Brain microvascular endothelial cell (primary cell): ENCODE measurements at places on chromosomes 11 and 22.

DNA sequence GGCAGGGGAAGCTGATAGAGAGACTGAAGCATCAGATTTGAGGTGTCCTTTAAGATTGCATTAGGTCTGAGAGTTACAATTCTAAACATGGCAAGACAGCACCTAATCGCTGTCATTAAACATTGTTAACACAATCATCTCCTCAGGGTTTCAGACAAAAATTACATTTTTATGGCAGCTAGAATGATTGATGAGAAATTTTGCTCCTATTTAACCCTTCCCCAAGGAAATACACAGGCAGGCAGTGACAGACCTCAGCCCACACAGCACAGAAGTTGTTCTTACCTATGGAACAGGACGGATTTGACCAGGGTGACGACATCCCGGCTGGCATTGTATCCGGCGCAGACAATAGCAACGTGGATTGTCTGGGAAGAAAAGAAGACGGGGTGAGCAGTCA, 294.3 kb downstream of the LARGE1 start:
- DNase-seq, result no peak

DNA sequence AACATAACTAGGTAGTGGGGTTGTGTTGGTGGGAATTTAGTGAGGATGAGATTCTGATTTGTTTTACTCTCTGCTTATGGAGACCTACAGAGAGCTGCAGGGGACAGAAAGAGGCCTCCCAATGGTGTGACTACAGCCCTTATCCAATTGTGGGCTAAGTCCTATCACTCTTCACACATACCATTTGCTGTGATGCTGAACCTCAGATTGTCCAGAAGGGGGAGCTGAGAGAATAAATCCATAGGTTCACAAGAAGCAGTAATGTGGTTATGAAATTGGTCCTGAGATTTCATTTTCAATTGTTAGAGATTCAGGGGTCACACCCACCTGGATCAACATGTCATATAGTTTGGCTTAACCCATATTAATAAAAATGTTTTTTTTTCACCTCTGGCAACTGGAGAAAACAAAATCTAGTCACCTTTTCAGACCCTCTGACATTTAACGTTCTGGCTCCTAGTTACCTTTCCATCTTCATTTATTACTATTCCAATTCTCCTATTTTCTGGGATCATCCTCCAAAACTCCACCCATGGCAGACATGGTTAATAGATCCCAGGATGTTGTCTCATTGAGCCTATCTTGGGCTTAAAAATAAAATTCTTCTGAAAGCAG, 53.3 kb upstream of the PTPN5 start:
- peak; percentile 37 for DNase-seq

GRCh38 chr11:18369398-18369797, 25.0 kb upstream of the LDHA start:
- no peak for DNase-seq

DNA sequence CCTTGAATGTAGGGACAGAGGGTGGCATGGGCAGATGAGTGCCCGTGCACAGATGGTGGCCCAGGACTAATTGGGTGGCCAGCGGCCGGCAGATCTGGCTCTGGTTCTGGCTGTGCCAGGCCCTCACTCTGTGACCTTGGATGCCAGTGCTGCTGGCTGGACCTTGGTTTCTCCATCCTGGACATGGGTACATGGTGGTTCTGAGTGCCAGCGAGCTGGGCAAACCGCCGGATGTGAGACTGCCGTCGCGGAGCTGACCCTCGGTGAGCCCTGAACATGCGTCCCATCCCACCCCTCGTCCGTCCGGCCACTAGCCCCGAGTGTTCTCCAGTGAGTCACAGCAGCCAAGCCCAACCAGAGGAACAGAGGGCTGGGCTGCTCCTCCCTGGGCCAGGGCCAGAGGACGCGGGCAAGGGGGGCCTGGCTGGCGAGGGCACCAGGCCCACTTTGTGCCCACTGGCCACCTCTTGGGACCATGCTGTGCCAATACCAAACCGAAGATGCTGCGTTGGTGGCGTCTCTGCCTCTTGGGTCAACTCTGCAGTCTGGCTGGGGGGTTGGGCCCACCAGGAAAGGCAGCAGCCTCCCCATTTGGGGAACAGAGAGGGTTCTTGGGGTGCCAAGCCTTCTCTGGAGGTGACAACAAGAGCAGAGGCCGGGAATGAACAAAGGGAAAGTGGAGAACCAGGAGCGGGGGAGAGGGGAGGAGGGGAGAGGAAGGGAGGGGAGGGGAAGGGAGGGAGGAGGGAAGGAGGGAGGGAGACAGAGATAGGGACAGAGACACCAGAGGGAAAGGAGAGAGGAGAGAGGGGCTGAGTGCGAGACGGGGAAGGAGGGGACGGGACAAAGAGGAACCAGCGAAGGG, 10.7 kb downstream of the LSP1 start:
- peak; percentile 85 for DNase-seq

GRCh38 chr11:119378851-119379465, 2.5 kb downstream of the USP2 start:
- no peak for DNase-seq

- no peak for DNase-seq
These were observed 238.0 kb upstream of the DDI1 start for GRCh38 chr11:103798446-103798845.

DNA sequence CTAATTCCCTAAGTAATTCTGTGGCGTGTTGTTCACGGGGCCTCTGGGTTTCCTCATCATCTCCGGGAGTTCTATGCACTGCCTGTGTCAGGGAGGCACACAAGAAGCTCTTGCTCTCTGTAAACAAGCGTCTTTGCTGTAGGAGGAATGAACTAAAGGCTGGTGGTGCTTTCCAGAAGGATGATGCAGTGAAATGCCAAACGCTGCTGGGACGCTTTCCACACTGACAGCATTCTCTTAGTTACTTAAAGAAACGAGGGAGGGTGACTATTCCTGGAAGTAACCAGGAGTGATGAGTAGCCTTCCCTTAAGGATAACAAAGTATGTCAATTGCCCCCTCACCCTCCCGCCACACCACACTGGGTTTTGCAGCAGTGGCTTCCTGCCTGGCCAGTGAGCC, 38.5 kb upstream of the NUP50 start:
- peak; percentile 46 for DNase-seq

DNA sequence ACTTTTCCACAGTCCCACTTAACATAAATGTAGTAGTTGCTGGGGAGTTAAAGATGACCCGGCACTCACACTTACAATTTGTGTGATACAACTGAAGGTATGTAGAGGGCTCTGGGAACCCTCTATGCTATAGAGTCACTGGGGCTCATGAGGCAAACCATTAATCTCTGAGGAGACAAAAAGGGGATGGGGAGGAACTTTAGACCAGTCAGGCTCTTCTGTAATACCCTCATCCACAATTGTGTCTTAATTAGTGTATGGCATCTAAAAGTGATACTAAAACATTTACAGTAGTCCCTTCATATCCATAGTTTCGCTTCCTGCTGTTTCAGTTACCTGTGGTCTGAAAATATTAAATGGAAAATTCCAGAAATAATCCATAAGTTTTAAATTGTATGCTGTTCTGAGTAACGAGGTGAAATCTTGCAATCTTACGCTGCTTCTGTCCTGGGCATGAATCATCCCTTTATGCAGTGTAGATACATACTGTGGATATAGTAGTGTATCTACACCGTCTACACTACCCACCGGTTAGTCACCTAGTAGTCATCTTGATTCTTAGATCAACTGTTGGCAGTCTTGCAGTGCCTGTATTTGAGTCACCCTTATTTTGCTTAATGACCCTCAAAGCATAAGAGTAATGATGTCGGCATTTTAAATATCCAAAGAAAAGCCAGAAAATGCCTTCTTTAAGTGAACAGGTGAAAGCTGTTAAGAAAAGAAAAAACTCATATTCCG, 12.2 kb downstream of the CBL start:
- peak; percentile 93 for DNase-seq

DNA sequence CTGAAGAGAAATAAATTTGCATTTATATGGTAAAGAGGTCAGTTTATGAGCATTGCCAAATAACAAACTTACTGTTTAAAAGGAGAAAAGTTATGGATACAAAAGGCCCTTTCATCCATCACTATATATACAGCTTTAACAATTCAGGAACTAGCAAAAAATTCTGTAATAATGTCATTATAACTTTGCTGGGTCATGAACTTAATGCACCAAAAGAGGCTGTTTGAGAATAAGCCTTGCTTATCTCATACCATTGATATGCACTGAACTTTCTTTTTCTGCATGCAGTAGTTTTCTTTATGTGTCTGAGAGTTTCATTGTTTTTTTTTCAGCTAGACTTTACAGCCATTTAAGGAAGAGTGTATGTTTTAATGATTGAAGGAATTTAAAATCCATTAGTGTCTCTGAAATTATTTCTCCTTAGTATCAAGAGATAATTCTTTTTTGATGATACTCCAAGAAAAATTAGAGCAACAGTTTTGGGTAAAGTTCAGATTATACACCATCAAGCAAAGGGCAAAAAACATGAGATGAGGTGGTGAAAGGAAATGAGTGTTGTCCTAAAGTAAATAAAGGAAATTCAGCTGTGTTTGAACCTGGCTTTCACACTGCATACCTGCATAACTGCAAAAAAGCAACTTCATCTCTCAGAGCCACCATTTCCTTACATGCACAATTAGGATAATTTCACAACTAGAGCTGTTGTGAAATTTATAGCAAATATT, 188.2 kb upstream of the ANO3 start:
- no peak for DNase-seq

DNA sequence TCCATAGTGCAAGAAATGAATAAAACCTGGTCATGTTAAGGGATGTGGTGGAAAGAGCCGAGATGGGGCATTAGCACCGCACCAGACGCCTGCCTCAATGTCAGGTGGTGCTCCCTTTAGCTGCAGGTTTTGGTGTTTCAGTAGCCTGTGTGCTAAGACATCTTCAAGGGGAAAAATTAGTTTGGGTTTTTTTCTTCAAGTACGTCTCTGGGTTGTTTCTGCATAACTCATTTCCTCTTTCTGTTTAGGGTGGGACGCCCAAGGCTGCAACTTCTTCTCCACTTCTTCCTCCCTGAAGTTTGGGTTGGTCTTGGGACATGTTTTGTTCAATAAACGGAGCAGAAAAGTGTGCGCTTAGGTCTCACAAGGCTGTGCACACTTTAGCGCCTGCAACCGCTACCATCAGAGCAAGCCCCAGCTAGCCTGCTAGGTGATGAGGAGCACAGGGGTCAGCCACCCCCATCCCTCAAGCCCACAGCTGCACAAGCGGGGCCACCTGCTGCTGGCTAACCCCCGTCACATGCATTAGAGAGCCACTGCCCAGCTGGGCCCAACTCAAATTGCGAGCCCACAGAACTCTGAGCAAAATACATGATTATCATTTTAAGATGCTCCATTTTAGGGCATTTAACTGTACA, 1495.7 kb downstream of the TBC1D22A start:
- DNase-seq, result no peak

GRCh38 chr11:78147807-78148206, 8.4 kb upstream of the ALG8 start:
- no peak for DNase-seq

DNA sequence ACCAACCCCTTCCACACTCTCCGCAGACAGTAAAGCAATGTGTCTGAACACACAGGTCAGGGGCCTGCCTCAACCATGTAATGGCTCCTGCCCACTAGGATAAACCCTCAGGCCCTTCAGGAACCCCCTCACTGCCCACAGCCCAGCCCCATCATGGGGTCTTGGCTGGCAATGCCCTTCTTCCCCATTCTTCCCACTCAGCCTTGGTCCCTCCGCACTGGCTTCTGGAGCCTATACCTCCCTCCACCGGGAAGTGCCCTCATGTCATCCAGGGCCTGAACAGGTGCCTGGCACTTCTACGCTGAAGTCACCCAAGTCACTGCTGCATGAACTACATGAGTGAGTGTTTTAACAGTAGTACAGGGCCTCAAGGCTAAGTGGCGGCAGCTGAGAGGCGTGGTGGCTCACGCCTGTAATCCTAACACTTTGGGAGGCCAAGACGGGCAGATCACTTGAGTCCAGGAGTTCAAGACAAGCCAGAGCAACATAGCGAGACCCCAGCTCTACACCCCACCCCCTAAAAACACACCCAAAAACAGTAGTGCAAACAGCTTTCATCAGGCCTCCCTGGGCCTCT, 74.8 kb upstream of the PITPNB start:
- no peak for DNase-seq

GRCh38 chr11:125329786-125330185, 165.2 kb downstream of the PKNOX2 start:
- no peak for DNase-seq

GRCh38 chr11:33664827-33665226, 35.8 kb downstream of the C11orf91 start:
- no peak for DNase-seq

- peak; percentile 83 for DNase-seq
These were observed 5.7 kb downstream of the DNAL4 start for GRCh38 chr22:38788021-38788816.

DNA sequence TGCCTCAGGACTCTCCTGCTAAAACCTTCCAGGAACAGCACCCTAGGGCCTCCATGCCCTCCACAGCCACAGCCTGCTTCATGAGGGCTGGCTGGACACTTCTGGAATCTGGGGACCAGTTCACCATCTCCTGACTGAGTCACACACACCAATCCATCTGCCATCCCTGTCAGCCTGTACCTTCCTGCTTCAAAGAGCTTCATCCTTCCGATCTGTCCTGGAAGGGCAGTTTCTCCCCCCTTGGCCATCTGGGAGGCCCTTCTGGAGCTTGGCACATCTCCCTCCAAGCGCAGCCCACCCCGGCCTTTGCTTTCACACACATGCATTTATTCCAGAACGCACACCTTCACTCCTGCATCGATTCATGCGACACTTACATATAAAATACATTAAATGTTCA, 13.0 kb downstream of the APBB1 start:
- no peak for DNase-seq

DNA sequence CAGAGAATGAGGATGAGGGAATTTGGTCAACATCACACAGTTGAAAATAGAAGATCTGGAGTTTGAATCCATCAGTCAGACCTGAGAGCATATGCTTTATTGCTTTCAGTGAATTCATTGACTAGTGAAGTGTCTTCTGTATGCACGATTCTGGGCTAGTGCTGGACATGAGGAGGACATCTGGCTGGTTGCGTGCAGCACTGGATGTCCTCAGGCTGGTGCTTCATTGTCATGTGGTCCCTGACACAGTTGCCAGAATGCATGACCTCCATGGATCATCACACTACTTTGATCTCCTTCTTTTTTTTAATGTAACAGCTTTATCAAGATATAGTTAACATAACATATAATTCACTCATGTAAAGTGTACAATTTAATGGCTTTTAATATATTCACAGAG, 44.5 kb upstream of the MMP7 start:
- no peak for DNase-seq

DNA sequence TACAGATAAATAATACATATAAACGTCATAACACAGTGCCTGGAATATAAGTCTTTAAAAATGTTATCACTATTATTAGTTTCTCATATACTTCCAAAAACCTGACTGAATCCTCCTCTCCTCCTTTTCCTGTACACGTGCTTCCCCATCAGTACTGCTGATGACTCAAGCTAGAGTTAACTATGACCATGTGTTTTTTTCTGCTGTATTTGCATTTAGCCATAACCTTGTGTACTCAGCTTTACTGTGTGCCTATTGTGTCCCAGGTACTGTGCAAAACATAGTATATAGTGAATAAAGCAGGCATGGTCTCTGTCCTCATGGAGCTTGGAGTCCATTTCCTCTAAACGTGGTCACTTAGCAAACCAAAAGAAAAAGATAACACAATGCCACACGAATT, 56.5 kb upstream of the ARHGAP32 start:
- DNase-seq, result peak; percentile 32
